ENCODE measurements at places on chromosomes 2 and 18.

DNA sequence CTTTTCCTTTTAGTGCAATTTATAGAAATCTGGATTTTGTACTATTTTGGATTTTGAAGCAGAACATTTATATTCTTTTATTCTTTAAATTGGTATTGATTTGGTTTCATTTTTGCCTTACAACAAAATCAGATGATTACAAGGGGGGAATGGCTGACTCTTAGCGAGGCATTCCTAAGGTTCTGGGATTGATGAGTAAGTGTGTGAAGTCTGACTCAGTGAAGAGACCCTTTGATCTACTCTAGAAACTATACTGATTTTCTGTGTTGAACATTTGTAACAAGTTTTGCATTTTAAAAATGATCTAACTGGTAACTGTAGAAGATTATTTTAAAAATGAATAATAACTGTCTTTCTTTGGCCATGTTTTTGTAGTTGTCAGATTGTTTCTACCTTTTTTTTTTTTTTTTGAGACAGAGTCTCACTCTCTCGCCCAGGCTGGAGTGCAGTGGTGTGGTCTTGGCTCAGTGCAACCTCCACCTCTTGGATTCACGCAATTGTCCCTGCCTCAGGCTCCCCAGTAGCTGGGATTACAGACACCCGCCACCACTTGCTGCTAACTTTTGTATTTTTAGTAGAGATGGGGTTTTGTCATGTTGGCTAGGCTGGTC is 48.7 kb downstream of the TTC39C start:
- no peak for DNase-seq

GRCh38 chr2:30410217-30410616 is 36.8 kb upstream of the LCLAT1 start:
- DNase-seq, result no peak

DNA sequence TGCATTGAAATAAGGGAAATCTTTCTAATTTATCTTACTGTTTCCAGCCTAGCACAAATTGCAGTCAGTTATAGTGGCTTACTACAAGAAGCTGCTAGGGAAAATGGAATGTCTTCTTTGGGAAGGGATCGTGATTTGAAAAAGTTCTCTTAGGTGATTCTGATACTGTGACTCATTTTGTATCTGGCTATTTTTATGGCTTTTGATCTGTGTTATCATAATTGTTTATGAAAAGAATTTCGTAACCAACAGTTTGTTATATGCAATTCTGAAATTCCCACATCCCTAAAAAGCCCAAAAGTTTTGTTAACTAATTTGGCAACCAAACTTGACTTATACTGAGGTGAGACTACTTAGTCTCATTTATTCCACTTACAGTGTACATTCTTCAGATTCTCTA is 12.4 kb downstream of the PTPN4 start:
- no peak for DNase-seq

- no peak for DNase-seq
These were observed 141.6 kb downstream of the ICOS start for GRCh38 chr2:204078003-204078698.

DNA sequence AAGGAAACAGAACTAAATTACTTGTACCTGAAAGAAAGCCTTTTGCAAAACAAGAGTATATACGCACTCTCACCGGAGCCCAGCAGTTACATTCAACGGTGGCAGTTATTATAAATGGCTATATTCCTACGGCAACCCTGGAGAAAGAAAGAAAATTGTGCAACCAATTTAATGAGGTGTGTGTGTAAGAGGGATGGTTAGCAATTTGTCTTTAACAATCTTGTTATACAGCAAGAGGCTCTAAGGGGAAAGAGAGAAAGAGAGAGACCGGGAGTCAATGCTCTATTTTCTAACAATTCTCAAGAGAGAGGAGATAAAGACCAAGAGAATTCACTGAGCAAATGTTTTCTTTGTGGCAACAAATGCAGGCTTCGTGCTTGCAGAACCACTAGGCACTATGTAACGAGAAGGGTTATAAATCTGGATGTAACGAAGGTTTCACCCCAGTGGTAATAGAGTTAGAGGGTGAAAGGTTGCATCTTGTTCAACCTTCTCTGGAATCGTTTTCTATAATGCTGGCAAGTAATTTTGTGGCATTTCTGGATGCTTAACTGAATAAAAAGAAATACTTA is 359.1 kb upstream of the SPRED2 start:
- no peak for DNase-seq

DNA sequence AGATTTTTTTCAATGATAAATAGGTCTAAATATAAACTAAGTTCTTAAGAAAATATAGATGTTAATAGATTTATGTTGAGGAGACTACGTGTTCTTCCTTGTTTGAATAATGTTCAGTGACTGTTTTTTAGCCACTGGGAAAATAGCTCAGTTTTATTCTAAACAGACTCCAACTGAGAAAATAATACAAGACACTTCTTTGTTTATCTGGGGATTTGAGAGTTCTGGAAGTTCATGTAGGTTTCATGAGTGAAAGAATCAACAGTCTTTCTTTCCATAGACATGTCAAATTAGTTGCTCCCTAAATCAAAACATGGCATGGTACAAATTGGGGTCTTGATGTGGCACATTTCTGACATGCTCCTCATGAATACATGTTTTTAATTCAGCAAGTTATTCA is 177.7 kb downstream of the MREG start:
- DNase-seq, result no peak

GRCh38 chr2:141200191-141200590 is 930.6 kb downstream of the LRP1B start:
- DNase-seq, result no peak

- no peak for DNase-seq
These were observed 75.6 kb downstream of the DCDC2C start for GRCh38 chr2:3778851-3779495.

All from amniotic stem cell (primary cell).